NCI-H2029 (cell line): ENCODE measurements at places on chromosomes 1 and 21.

- no peak for DNase-seq
Measured at GRCh38 chr21:23374155-23374554, 2233.1 kb downstream of the MRPL39 start.

GRCh38 chr1:27374362-27375086 lies at the start of gene FCN3:
TSS of gene FCN3 (minus strand) at chr1:27374824. CDS start at chr1:27374818, 6 bp downstream.
- DNase-seq = no peak

- peak; percentile 79 for DNase-seq
Measured at GRCh38 chr1:41365320-41365633, 4.0 kb downstream of the FOXO6 start.

DNA sequence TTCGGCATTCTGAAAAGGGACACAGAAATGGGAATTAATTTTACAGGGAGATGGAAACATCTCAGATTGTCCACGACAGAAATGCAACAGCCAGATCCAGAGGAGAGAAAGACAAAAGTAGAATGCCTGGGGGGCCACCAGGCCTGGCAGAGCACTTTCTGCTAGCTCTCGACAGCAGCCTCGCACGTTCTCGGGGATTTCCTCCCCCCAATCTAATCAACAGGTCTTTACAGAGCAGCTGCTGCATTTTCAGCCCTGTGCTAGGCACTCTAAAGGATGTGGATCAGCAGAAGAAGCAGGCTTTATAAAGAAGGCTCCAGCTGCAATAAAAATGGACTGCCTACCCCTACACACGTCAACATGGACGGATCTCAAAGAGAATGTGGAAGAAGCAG lies 10.6 kb downstream of the CSRP1 start:
- DNase-seq = no peak

- no peak for DNase-seq
Measured at GRCh38 chr1:9849691-9850441, 26.1 kb upstream of the CLSTN1 start.

DNA sequence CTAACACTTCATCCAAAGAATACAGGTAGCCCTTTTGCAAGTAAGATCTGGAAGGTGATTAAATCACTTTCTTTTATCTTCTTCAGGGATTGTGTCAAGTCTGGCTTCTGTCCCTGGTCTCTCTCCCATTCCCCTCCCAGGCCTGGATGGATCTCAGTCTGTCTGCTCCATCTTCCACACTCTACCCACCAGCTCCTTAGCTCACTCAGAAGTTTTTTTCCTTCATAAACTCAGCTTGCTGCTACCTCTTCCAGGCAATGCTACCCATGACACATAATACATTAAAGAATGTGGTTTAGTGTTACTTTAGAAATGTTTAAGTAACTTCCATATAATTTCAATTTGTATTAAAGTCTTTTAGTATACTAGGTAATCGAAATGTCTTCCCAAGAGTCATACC lies 133.1 kb downstream of the AKT3 start:
- no peak for DNase-seq

DNA sequence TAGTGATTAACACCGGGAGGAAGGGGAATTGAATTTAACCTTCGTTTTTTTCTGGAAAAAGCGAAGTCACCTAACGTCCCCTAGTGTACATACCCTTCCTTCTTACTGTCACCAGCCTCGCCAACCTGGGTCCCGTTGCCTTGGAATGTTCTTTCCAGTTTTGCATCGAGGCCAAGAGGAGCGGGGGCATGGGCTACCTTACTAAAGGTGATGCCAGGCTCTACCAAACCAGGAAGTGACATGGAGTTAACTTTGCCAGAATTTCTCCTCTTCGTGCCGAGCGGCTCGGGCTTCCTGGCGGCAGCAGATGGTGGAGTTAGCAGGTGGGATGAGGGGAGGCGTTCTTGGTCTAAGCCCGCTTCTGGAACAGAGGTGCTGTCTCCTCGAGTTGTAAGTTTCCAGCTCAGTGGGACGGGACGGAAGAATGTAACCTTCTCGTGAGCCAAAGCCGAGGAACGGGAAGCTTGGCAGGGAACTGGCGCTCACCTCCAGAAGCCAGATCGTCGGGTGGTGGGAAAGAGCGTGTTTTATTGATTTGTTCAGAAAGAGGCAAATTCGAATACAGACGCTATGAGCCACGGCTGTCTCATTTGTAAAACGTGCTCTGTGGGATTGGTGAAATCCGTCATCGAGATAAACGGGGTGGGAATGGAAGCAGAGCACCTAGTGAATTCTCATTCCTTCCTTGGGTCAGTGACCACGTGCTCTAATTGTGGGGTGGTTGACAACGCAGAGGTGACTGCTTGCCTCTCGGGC lies 486 bp downstream of the NIPAL3 start:
- peak; percentile 19 for DNase-seq

- peak; percentile 24 for DNase-seq
Measured at GRCh38 chr1:59375321-59376220, 78.7 kb downstream of the FGGY start.

GRCh38 chr1:40270152-40270834 lies 12.3 kb downstream of the ZMPSTE24 start:
- DNase-seq = no peak

DNA sequence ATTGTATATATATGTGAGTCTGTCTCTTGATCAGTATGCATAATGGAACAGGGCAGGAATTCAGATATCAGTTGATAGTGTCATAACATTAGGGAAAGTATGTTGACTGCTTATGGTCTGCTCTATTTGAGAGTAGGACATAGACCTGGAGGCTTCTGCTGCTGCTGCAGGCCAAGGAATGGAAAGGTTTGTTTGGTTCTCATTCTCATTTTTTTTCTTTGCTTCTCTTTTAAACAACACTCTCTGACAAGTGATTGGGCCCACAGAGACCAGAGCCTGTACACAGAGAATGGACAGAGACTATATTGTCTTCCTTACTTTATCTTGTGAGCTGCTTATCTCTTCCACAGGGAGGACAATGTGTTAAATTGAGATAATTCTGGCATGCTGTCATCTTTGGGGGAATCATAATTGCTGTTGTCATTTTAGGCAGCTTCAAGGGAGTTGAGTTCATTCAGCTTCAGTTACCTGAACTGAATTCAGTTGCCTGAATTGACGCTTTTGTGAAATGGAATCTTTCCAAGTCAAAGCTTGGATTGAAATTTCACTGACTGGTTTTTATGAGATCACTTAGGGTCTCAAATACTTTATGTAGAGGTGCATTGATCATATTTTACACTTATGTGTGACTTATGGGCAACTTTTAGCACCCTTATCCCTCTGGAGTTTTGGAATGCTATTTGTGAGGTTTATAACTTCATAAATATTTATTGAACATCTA lies 16.9 kb downstream of the CAP1 start:
- no peak for DNase-seq

DNA sequence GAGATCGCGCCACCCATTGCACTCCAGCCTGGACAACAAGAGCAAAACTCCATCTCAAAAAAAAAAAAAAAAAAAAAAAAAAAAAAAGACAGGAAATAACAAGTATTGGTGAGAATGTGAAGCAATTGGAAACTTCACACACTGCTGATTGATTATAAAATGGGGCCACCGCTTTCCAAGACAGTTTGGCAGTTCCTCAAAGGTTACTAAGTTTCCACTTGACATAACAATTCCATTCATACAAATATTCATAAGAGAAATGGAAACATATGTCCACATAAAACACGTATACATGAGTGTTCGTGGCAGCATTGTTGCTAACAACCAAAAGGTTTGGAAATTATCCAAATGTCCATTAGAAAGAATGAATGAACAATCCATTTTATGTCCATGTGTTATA lies 26.3 kb downstream of the USP24 start:
- no peak for DNase-seq

DNA sequence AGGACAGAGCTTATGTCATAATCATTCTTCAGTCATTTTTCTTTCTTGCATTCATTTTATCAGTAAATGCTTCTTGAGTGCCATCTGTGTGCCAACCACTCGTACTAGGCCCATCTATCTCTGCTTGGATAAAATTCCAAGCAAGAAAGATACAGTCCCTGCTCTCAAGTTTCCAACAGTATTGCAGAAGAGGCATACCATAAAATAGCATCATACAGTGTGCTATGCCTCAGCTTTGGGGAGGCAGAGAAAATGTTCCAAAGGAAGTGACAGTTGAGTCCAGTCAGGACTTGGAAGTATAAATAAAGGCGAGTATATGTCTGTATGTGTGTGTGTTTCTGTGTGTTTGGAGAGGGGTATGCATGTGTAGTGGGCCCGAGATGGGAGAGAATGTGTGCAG lies 113.4 kb upstream of the HOOK1 start:
- DNase-seq = no peak

DNA sequence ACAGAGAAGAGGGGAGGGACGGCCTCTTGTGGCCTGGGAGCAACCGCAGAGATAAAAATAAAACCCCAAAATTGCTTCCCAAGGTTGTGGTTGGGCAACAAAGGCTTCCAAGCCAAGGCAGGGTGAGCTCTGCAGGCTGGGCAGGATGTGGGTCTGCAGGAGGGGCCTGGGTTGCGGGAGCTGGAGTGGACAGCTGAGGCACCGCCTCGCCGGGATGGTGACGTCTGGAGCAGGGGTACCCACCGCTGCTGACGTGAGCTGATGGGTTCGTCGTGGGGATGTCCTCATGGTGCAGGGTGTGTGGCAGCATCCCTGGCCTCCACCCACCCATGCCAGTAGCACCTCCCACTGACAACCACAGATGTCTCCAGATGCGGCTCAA lies 3.7 kb downstream of the AURKAIP1 start:
- DNase-seq = no peak

DNA sequence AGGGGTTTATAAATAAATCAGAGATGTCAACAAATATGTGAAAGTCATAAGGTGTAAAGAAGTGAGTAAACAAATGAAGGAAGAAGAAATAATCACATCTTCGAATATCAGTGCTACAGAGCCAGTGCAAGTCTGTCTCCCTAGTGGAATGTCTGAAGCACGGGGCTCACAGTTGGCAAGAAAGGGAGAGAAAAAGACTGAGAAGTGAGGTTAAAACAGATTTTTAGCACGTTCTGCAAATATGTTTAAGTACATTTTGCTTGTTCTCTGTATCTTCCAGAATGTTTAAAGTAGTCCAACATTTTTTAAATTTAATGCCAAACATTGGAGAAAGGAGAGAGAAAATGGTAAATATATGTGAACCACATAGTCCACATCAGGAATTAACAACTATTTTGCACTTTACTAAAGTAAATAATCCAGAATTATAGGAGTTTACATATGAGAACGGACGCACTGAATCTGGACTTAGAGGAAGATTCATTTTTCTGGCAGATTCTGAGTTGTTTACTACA lies 682.4 kb downstream of the LTN1 start:
- no peak for DNase-seq

- no peak for DNase-seq
Measured at GRCh38 chr1:178396789-178397188, 100.0 kb downstream of the CLEC20A start.

DNA sequence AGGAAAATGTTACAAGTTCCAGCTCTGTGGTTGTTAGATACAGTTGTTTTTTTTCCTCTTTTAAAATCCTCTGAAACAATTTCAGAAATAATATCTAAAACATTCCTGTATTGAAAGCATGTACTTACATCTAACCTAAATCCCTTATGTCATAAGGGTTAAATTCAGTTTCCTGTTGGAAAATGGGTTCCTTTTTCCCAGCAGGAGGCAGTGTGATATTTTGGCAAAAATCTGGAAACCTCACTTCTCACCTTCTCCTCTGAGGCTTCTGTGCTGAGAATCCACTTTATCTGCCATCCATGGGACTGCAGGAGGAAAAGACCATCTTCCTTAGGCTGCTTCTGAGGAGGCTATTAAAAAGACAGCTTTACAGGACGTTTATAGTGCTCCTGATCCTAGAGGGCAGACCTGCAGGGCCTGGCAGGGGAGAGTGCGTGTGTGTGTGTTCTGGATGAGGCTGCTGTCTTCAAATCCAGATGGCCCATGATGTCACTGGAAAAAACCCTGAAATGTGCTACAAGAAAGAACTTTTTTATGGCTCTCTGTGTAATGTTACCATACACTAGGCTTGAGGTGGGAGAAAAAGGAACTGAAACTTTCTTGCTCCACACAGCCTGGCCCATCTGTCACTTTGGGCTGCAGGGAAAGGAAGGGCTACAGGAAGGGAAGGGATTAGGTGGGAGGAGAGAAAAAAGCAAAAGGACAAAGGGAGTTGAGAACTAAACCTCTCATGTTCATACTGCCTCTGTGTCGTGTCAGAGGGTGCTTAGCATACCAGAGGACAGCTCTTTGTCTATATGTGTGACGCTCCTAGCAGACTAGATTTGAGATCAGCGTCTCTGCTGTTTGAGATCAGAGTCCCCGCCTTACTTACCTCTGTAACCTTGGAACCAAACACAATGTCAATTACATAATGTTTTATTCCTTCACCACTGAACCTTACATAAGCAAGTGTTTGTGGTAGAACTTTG lies 379.2 kb upstream of the SPAG17 start:
- no peak for DNase-seq

- DNase-seq = peak; percentile 15
Measured at GRCh38 chr21:42614811-42615351, 38.5 kb upstream of the PDE9A start.

- peak; percentile 96 for DNase-seq
Measured at GRCh38 chr1:44807364-44808062, 362 bp upstream of the DYNLT4 start.

DNA sequence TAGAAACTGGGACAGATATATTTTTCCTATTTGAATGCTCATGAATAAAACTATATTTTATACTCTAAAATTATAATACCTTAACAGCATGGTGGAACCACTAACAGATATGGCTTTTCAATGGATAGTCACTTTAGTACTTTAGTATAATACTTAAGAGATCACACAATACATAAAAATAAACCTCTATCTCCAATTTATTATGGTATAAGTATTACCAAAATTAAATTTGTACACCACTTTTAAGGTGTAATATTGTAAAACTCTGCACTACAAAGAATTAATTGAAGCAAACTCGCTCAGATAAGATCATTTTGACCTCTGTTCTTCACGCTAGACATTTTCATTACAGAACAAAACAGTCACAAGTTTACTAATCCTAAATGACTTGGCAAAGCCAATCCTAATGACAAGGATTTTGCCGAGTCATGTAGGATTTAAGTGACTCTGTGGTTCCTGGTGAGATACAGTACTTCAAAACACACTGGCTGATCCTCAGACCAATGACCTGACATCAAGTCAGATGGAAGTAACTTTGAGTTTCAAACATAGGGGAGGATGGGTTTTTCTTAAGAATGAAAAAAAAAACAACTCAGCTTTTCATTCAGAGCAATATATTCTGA lies 200.6 kb downstream of the SMYD3 start:
- DNase-seq = no peak

DNA sequence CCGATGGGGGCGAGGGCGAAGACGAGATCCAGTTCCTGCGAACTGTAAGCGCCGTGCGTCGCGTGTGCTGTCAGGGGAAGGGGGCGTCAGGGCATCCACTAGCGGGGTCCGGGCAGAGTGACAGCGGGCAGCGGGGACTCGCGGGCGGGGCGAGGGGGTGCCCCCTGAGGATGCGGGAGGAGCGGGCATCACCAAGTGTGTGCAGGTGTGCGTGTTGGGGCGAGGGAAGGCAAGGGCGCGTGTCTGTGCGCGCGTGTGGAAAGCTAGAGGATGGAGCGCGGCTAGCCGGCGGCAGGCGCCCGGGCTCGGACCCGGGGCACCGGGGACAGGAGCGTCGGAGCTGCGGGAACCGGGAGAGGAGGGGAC lies 525 bp downstream of the RYR2 start:
- DNase-seq = no peak
